ENCODE measurements at places on chromosomes 5 and 9.
A peak's percentile ranks its signal among the peaks of the same experiment; 100 is the strongest.

DNA sequence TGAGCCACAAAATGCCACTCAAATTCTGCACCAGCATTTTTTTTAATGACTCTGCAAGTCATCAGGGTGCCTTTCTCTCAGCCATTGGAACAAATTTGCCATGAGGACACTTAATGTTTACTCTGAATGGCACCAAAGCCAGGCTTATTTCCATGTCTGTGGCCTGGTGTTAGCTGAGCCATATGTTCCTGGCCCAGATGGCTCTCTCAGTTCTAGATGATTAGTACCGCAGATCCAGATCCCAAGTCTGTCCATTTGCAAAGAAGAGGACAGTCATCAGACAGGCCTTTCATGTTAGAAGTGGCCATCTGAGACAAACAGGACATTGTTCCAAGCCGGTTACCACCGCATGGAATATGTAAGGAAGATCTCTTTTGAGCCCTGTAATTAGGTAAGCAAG is 70.3 kb downstream of the INSYN2B start:
- no peak overlapping the region for H3K4me3 ChIP-seq
- no peaks in the 10 kb centered on the region for H3K36me3 ChIP-seq
- H3K27me3 ChIP-seq = no peaks in the 10 kb centered on the region
- no peaks in the 10 kb centered on the region for H3K4me1 ChIP-seq
- no peak overlapping the region for H3K27ac ChIP-seq

DNA sequence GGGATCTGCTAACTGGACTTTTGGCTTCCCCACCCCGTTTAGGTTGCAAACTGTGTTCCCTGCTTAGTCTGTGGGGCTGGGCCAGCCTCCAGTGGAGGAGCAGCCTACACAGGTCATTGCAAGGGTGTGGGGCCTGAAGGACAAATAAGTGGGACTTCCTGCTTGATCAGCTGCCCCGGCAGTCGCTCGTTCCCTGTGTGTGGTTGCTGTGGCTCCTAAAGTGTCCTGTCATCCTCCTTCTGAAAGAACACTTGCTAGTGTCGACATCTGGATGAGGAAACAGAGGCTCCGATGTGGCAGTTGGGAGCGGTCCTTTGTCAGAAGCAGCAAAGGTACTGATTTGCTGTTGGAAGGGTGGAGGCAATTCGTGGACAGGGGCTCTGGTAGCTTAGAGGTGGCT is 88.9 kb upstream of the TBCA start:
- peaks cover 15% of the 10 kb centered on the region for H3K27me3 ChIP-seq
- no peak for DNase-seq
- no peaks in the 10 kb centered on the region for H3K36me3 ChIP-seq
- no peak overlapping the region for H3K27ac ChIP-seq

GRCh38 chr5:110956280-110956912 is 115.1 kb upstream of the TSLP start:
- H3K27ac ChIP-seq = no peak overlapping the region
- H3K27me3 ChIP-seq = no peaks in the 10 kb centered on the region
- H3K36me3 ChIP-seq = no peaks in the 10 kb centered on the region

- peak overlapping the region; percentile 90 for H3K27ac ChIP-seq
- peaks cover 27% of the 10 kb centered on the region for H3K27me3 ChIP-seq
- H3K36me3 ChIP-seq = no peaks in the 10 kb centered on the region
- peaks cover 68% of the 10 kb centered on the region for H3K4me1 ChIP-seq
Measured at GRCh38 chr5:93589152-93589828, 6.3 kb downstream of the NR2F1 start.

DNA sequence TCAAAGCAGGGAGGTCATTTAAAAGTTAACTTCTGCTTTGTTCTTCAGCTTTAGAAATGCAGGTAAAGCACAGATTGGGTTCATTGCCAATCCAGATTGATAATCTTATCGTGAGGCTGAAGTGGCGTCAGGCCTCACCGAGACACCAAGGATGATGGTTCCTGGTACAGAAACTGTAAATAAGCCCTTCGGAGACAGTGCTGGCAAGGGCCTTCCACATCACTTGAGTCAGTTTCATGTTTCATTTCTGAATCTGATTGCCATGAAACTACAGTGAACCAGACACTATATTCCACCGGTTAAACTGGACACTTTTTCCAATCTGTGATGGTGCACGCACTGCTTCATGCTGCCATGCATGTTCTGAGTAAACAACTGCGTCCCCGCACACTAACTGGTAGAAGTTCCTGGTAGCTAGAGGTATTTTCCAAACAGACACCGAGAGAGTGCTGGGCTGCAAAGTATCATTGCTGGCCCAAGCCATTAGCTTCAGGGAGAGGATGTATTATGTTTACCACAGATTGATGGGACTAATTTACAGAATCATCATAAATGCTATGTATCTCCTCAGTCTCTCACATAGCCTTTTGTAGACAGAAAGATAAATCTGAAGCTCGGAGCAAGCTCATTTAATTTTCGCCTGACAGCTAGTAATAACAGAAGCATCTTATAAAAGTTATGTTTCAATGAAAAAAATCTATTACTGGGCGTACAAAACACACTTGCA is 336.1 kb downstream of the GLIS3 start:
- no peak for DNase-seq
- H3K36me3 ChIP-seq = no peaks in the 10 kb centered on the region
- peaks cover 18% of the 10 kb centered on the region for H3K4me1 ChIP-seq
- H3K27me3 ChIP-seq = no peaks in the 10 kb centered on the region
- no peak overlapping the region for H3K4me3 ChIP-seq

DNA sequence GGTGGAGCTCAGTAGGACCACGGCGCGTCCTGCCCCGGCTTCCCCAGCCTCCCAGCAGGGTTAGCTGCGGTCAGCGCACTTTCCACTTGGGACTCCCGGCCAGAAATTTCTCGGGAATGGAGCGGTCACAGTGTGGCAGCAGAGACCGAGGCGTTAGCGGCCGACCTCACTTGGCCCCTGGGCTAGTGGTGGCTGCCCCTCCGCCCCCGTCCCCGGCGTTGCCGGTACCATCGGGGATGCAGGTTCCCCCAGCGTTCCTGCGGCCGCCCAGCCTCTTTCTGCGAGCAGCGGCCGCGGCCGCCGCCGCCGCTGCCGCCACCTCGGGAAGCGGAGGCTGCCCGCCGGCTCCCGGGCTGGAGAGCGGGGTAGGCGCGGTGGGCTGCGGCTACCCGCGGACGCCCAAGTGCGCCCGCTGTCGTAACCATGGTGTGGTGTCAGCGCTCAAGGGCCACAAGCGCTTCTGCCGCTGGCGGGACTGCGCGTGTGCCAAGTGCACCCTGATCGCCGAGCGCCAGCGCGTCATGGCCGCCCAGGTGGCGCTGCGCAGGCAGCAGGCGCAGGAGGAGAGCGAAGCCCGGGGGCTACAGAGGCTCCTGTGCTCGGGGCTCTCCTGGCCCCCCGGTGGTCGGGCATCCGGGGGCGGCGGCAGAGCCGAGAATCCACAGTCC is 460 bp downstream of the DMRTA1 start:
- DNase-seq = no peak
- peaks cover 19% of the 10 kb centered on the region for H3K4me1 ChIP-seq
- no peaks in the 10 kb centered on the region for H3K27me3 ChIP-seq
- H3K4me3 ChIP-seq = peak overlapping the region; percentile 85
- H3K27ac ChIP-seq = peak overlapping the region; percentile 93
- no peaks in the 10 kb centered on the region for H3K36me3 ChIP-seq

DNA sequence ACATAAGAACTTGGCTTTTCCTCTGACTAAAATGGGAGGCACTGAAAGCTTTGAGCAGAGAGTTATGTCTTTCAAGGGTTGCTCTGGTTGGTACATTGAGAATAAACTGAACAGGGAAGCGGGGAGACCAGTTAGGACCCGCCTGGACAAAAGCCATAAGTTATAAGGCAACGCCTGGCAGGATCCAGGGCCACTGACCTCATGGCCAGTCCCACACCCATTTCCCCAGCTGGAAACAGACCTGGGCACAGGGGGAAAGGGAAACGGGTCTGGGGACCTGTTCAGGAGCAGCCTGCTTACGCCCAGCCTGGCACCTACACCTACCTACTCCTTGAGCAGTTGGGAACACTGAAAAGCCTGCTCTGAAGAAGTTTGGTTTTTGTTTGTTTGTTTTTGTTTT is 1.3 kb downstream of the SPINK4 start:
- DNase-seq = no peak
- H3K27me3 ChIP-seq = no peaks in the 10 kb centered on the region
- no peak overlapping the region for H3K4me3 ChIP-seq
- H3K36me3 ChIP-seq = no peaks in the 10 kb centered on the region
- no peak overlapping the region for H3K27ac ChIP-seq

DNA sequence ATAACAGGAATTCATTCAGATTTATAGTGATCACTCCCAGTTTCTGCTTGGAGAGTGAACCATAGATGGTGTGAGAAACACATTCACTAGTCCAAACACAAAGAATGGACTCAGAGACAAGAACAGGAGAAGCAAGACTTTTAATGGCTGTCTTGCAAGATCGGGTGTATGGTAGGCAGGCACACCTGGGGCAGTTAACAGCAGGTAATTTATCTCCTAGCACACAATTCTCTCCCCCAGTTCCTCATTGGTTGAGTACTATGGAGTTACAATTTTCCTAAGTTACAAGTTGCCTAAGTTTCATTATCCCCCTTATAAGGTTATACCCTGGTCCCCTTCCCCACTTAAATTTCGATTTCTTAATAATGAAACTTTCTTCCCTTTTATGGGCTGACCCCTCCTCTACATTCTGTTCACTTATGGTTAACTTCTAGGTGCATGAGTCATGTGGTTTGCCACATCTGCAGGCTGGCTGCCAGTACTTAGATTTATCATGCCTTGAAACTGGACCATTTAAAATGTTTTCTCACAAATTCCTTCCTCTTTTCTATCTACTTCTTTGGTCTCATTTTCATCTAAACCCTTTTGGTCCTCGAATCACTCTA is 623.3 kb downstream of the HINT1 start:
- no peak overlapping the region for H3K27ac ChIP-seq
- no peaks in the 10 kb centered on the region for H3K36me3 ChIP-seq
- DNase-seq = no peak
- no peak overlapping the region for H3K4me3 ChIP-seq

GRCh38 chr9:92294297-92294676 is 790 bp upstream of the IARS1 start:
- H3K4me3 ChIP-seq = peak overlapping the region; percentile 86
- H3K36me3 ChIP-seq = peaks cover 25% of the 10 kb centered on the region
- peaks cover 11% of the 10 kb centered on the region for H3K4me1 ChIP-seq
- H3K27me3 ChIP-seq = no peaks in the 10 kb centered on the region

- H3K4me3 ChIP-seq = no peak overlapping the region
- H3K4me1 ChIP-seq = peaks cover 11% of the 10 kb centered on the region
- no peak for DNase-seq
- no peaks in the 10 kb centered on the region for H3K27me3 ChIP-seq
- H3K36me3 ChIP-seq = no peaks in the 10 kb centered on the region
Measured at GRCh38 chr9:135797507-135798262, 95.7 kb downstream of the KCNT1 start.

GRCh38 chr5:19532936-19533335 is 455.1 kb downstream of the CDH18 start:
- no peak for DNase-seq
- H3K27ac ChIP-seq = no peak overlapping the region
- H3K27me3 ChIP-seq = no peaks in the 10 kb centered on the region
- H3K4me3 ChIP-seq = no peak overlapping the region
- no peaks in the 10 kb centered on the region for H3K36me3 ChIP-seq

- DNase-seq = no peak
- H3K4me1 ChIP-seq = peaks cover 21% of the 10 kb centered on the region
- no peak overlapping the region for H3K4me3 ChIP-seq
Measured at GRCh38 chr5:140420665-140421361, 19.2 kb downstream of the ANKHD1 start.

GRCh38 chr9:113579283-113580040 is 115.9 kb downstream of the RGS3 start:
- H3K4me3 ChIP-seq = no peak overlapping the region
- peak overlapping the region; percentile 75 for H3K27ac ChIP-seq
- peaks cover 14% of the 10 kb centered on the region for H3K36me3 ChIP-seq
- no peaks in the 10 kb centered on the region for H3K27me3 ChIP-seq
- DNase-seq = no peak
- peaks cover 82% of the 10 kb centered on the region for H3K4me1 ChIP-seq

DNA sequence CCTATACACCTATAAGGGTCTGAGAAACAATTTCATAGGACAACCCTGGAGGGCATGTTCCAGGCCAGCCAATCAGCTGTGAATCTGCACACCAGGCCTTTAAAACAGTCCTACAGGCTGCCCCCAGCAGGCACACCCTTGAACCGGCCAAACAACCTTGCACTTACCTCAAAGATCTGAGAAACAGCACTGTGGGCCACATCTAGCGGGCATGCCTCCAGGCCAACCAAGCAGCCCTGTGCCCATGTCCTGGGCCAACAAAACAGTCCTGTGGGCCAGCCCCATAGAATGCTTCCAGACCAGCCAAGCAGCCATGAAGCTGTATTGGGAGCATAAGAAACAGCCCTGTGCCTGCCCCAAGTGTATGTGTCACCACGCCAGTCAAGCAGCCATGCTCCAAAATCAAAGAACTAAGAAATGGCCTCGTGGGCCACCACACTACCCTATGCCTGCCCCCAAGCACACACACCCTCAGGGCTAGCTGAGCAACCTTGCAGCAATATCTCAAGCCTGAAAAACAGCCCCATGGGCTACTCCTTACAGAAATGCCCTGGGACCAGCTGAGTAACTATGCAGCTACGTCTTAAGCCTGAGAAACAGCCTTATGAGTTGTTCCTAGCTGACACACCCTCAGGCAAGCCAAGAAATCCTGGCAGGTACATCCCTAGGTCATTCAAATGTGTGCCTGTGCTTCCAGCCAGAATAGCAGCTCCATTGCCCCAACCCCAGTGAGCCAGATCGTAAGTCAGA is 2243.8 kb upstream of the C9orf72 start:
- H3K4me1 ChIP-seq = no peaks in the 10 kb centered on the region
- no peaks in the 10 kb centered on the region for H3K27me3 ChIP-seq
- no peak for DNase-seq
- no peaks in the 10 kb centered on the region for H3K36me3 ChIP-seq
- no peak overlapping the region for H3K4me3 ChIP-seq

DNA sequence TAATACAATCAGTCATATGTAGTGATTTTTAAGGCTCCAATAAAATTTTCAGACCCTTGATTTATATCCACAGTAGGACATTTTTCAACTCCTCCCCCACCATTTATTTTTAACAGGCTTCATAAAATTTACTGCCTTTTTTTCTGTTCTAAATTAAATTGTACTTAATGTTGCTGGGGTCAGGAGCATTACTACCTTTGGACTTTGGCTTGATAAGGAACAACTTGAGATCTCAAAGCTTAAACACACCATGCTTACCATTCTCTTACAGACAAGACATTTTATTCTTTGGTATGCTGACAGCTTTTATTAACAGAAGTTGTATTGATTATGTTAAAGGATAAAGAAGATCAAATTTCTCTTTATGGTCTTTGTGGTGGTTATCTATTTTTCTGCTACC is 30.5 kb downstream of the TRPM3 start:
- DNase-seq = no peak
- no peak overlapping the region for H3K27ac ChIP-seq
- no peaks in the 10 kb centered on the region for H3K27me3 ChIP-seq
- no peak overlapping the region for H3K4me3 ChIP-seq
- H3K36me3 ChIP-seq = no peaks in the 10 kb centered on the region

- H3K4me1 ChIP-seq = no peaks in the 10 kb centered on the region
- H3K36me3 ChIP-seq = no peaks in the 10 kb centered on the region
- H3K4me3 ChIP-seq = no peak overlapping the region
- DNase-seq = no peak
- H3K27ac ChIP-seq = no peak overlapping the region
Measured at GRCh38 chr5:164475339-164475977, 970.0 kb downstream of the MAT2B start.

- H3K4me3 ChIP-seq = no peak overlapping the region
- DNase-seq = no peak
- no peaks in the 10 kb centered on the region for H3K27me3 ChIP-seq
Measured at GRCh38 chr5:68964679-68965078, 129.1 kb upstream of the SLC30A5 start.
